Activated T-helper 1 cell treated with anti-CD3 and anti-CD28 coated beads, Interleukin-12 subunit alpha, Interleukin-12 subunit beta, Interleukin-2, Interleukin-4 antibody, amounts not matched to agents 30 ng/mL and 10 ng/mL and 1 ng/mL, durations not matched to agents 14 hours and 24 hours and 36 hours (primary cell): ENCODE measurements at places on chromosomes 3 and 15. TPM values are rescaled to one million over a fixed set of nuclear protein-coding genes. Genes with fewer than 3 reads are reported as not detected.
A peak's percentile ranks its signal among the peaks of the same experiment; 100 is the strongest.

DNA sequence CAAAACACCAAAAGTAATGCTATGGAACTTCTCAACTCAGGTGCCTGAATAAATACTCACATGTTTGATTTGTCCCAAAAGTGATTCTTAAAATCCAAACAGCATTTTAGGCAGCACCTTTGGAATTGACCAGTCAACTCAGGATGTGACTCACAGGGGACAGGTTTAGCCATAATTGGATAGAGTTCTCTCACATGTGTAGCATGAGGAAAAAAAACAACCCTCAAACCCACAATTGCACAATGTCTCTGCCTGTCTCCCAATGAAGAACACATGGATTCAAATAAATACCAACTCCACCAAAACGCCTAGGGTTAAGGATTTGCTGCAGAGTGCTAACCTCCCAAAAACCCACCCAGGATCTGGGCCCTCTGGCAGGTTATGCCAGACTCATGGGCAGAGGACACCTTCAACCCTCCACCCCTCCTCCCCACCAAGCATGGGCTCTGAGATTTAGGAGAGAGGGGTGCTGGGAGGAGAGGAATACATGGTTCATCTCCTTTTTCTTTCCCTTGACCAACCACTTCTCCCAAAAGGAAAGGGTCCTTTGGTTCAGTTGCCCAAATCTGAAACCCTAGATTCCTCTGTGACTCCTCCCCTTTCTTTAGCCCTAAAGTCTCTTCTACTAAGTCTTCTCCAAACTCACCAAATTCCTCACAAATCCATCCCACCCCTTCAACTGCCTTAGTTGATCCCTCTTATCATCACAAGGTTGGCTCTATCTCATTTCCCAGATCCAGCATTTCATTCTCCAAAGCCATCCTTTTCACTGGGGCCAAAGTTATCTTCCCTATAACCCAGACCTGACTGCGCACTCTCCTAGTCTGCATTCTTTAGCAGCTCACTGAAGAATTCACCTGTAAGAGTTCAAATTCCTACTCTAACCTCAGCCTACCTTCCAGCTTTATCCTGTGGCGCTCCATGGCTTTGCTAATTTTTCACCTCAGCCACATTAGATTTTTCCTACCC is 7.7 kb downstream of the RYK start:
- DNase-seq, result no peak
- H3K4me1 ChIP-seq, result peaks cover 32% of the 10 kb centered on the region
- peaks cover 3% of the 10 kb centered on the region for H3K36me3 ChIP-seq
- no peak overlapping the region for H3K27ac ChIP-seq
- H3K27me3 ChIP-seq, result peaks cover 25% of the 10 kb centered on the region
- H3K4me3 ChIP-seq, result no peak overlapping the region

GRCh38 chr3:196216089-196216564 is at the start of gene SLC51A:
TSS of gene SLC51A (plus strand) at chr3:196216534. CDS start at chr3:196216713, 179 bp downstream.
- H3K27ac ChIP-seq, result peak within 1 kb of the TSS; percentile 79
- H3K4me3 ChIP-seq, result peak within 1 kb of the TSS; percentile 3
- no peak for DNase-seq
- H3K36me3 ChIP-seq, result no peaks in the 10 kb centered on the region
- H3K4me1 ChIP-seq, result peaks cover 22% of the 10 kb centered on the region
- H3K27me3 ChIP-seq, result peaks cover 3% of the 10 kb centered on the region

DNA sequence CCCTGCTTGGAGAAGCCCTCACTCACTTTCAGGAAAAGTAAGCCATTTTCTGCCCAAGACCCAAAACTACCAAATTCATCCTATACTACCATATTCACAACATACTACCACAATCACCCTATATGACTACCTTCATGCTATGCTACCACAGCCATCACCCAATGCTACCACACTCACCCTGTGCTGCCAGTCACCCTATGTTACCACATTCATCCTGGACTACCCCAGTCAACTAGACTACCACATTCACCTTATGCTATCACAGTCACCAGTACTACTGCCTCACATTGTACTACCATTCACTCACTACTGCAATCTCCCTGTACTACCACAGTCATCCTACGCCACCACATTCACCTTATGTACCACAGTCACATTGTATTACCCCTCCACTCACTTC is 58.4 kb upstream of the CDV3 start:
- no peaks in the 10 kb centered on the region for H3K27me3 ChIP-seq
- H3K4me3 ChIP-seq, result no peak overlapping the region
- no peaks in the 10 kb centered on the region for H3K36me3 ChIP-seq

The TRPM1 gene
- total RNA-seq, result not detected in 2 replicates

DNA sequence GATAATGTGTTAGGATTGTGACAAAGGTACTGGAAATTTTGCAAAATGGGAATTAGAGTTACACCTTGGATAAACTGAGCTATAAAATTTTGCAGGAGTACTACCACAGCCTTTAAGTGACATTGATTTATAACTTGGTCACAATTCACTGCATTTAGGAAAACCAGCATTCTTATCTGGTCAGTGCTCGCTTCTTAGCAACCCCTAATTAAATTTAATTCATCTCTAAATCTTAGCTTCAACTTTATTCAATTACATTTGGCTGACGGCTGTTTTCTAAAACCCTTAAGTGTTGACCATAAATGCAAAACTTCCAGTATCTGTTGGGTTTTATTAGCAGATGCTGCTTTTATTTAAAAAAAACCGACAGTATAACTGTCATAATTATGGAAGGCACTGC is 31.3 kb downstream of the TFRC start:
- H3K27ac ChIP-seq, result no peak overlapping the region
- peaks cover 61% of the 10 kb centered on the region for H3K36me3 ChIP-seq
- H3K4me1 ChIP-seq, result peaks cover 37% of the 10 kb centered on the region

GRCh38 chr3:126540342-126540849 is 16.4 kb downstream of the CHST13 start:
- H3K27ac ChIP-seq, result no peak overlapping the region
- peaks cover 16% of the 10 kb centered on the region for H3K4me1 ChIP-seq
- H3K36me3 ChIP-seq, result no peaks in the 10 kb centered on the region
- H3K4me3 ChIP-seq, result no peak overlapping the region
- H3K27me3 ChIP-seq, result peaks cover 3% of the 10 kb centered on the region

The CFAP100 gene
- not detected in 2 replicates for total RNA-seq
